ENCODE measurements at places on chromosomes 12 and 14.
A peak's percentile ranks its signal among the peaks of the same experiment; 100 is the strongest.

DNA sequence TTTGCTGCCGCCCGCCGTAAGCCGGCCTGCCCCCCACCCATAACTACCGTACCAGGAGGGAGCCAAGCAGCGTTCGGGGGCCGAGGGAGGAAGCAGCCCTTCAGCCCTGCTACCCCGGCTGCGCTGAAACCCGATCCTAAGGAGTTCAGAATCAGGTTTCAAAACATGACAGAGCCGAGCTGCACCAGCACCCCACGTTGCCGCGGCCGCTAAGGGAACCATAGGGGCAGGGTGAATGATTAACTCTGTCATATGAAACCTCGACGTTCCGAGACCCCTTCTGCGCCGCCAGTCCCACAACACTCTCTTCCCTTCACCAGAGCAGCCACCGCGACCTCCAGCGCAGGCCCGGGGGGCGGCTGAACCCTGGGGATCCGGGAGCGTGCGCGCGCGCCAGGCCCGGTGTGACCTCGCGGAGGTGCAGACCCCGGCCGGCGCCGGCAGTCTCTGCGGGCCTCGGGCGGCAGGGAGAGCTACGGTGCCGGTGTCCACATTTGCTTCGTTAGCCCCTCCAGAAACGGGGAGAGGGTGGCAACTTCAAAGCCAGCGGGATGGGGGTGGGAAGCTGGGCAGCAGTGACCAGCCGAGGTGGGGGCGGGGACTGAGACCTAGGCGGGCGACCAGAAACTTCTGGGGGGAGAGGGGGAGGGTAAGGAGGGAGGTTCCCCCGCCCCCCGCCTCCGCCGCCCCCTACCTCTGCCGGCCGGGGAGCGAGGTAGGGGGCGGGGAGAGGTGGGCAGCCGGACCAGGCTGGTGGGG is 1.6 kb downstream of the SIX4 start:
- DNase-seq: peak; percentile 18

GRCh38 chr12:2356601-2357125 is 303.9 kb downstream of the CACNA1C start:
- no peak for DNase-seq

GRCh38 chr12:11863478-11863906 is 207.2 kb upstream of the BCL2L14 start:
- DNase-seq: no peak

GRCh38 chr12:105428793-105429395 is 98.4 kb downstream of the C12orf75 start:
- DNase-seq: no peak

GRCh38 chr14:79938185-79938584 is 273.1 kb downstream of the DIO2 start:
- no peak for DNase-seq

- no peak for DNase-seq
Observed at GRCh38 chr14:61288228-61288627, 7.1 kb upstream of the TMEM30B start.

GRCh38 chr14:51726166-51726899 is 74.6 kb downstream of the FRMD6 start:
- no peak for DNase-seq

- DNase-seq: no peak
Observed at GRCh38 chr12:122838841-122839240, 3.6 kb downstream of the HIP1R start.

- DNase-seq: no peak
Observed at GRCh38 chr14:36226164-36226563, 49.6 kb upstream of the PTCSC3 start.

DNA sequence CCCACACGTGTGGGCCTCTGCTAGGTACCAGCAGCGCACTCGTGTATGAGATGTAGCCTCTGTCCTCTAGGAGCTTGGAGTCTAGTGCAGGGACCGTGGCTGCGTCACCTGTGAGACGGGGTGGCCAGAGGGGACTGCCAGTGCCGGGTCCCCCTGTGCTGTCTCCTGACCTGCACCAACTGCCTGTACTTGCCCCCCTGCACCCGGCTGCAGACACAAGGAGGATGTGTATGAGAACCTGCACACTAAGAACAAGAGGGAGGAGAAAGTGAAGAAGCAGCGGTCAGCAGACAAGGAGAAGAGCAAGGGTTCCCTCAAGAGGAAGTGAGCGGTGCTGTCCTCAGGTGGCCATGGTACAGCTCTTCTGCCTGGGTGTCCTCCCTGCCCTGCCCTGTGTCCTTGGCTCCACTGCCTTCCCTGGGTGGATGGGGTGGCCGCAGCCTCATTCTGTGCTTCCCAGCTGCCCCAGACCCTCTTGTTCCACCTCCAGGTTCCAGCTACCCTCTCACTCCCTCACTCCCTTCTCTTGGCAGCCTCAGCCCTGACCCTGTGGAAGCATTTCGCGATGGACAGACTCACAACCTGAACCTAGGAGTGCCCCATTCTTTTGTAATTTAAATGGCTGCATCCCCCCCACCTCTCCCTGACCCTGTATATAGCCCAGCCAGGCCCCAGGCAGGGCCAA is 9.6 kb downstream of the PTPN6 start:
- peak; percentile 74 for DNase-seq

- no peak for DNase-seq
Observed at GRCh38 chr12:84336231-84336630, 576.4 kb downstream of the SLC6A15 start.

DNA sequence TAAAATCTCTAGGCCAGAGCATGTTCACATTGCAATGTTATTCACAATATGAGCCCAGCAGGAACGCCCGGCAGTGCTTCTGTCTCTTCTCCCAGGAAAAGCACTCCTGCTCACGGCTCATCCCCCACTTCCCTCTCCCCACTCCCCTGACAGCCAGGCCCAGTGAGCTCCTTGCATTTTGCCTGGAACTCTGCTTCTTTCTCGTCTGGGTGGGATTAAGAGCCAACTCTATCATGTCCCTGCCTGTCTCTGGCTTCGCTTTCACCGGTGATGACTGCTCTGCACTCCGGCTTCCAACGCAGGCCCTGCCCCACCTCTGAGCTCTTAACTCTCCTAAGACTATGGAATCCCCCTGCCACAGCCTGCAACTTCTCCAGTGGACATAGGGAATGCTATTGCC is 2.5 kb downstream of the PLEK2 start:
- DNase-seq: no peak

DNA sequence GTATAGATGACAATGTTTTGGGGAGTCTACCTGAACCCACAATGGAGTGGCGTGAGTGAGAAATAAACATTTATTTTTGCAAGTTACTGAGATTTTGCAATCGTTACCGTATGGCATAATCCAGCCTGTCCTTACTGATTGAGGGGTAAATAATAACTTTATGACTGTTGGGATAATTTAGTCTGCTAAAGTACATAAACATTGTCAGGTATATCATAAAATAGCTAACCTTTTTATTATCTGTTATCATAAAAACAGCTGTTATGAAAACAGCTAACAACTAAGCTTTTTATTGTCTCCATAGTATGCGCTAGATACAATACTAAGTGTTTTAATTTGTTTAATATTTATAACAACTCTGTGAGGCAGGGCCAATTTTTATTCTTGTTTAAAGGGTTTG is 10.3 kb downstream of the ACSS3 start:
- no peak for DNase-seq

DNA sequence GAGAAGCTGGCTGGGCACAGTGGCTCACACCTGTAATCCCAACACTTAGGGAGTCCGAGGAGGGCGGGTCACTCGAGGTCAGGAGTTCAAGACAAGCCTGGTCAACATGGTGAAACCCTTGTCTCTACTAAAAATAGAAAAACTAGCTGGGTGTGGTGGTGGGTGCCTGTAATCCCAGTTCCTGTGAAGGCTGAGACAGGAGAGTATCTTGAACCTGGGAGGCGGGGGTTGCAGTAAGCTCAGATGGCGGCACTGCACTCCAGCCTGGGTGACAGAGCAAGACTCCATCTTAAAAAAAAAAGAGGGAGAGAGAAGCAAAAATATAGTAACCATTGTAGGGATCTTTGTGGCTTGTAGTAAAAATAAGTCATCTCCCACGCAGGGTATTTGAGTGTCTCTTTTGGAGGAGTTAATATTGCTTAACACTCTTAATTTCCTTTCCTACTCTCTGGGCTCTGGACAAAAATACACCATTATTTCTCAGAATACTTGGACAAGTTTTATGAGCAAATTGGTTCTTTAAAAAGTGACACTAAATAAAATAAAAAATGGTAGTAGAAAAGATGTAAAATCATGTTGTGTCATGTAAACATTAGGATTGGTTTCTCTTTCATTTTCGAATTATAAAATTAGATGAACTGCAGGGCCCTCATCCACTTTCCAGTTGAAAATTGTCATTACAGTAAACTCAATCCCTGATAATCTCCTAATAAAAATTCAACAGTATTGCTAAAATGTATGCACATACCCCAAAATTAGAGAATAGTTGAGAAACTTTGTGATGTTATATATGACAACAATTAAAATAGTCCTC is 61.1 kb upstream of the C12orf71 start:
- no peak for DNase-seq

- no peak for DNase-seq
Observed at GRCh38 chr14:42421377-42422078, 814.9 kb downstream of the LRFN5 start.

All from activated CD4-positive, alpha-beta memory T cell treated with anti-CD3 and anti-CD28 coated beads for 36 hours (primary cell).